ENCODE measurements at places on chromosomes 16 and 17.

- DNase-seq, result no peak
Measured at GRCh38 chr17:3316836-3317235, 18.7 kb upstream of the OR3A1 start.

- no peak for DNase-seq
Measured at GRCh38 chr16:88769617-88770460, 15.2 kb downstream of the PIEZO1 start.

DNA sequence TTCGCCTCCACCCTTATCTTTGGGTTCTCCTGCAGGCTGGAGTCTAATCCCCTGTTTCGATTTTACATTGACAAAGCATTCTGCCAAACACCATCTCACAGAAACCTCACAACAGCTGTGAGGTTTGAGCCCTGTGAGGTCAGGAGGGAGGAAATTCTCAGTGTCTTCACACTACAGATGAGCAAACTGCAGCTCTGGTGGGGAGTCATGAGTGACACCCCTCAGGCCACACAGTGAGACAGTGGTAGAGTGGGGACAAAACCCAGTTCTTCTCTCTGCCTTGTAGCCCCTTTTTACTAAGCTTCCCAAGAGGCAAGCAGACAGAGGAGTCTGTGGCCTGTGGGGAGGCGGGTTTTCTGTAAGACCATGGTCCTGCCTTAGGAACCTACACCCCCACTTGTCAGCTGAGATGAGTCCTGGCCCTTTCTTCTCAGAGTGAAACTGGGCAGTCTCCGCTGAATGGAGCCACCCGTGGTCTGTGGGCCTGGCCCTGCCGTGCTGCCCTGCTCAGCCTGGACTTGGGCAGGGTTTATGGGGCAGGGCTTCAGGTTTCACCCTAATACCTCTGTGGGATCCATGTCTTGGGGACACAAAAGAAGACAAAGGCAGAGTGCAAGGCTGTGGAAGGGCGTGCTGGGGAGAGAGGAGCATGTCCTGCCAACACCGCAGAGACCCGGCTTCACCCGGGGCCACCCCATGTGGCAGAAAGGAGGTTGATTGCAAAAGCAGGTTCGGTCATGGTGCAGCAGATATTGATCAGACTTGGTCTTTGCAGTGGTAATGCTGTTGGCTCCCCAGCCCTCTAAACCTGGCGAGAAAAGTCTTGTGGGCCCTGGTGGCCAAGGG is 59.0 kb downstream of the ABR start:
- no peak for DNase-seq

GRCh38 chr16:14109782-14110727 is 38.9 kb downstream of the MRTFB start:
- DNase-seq, result no peak

DNA sequence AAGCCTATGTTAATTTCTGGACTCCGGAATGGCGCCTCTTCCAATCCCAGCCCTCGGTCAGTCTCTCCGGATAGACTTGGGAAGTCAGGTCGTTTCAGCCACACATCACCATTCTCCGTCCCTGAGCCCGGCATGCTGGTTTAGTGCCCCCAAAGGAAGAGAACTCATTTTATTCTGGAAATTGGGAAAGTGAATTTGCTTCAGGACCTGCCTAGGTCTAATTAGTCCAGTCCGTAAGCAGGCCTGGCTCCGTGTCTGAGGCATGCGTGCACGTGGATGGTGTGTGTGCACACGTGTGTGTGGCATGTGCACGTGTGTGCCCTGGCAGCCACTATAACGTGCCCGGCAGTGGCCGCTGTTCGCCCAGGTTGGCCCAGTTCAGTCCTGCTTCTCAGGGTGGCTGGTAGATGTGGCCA is 77.4 kb downstream of the RPA1 start:
- no peak for DNase-seq

- DNase-seq, result peak; percentile 84
Measured at GRCh38 chr16:23835390-23836077, at the start of gene PRKCB. Gene PRKCB, plus strand, starts transcription at chr16:23835983.

DNA sequence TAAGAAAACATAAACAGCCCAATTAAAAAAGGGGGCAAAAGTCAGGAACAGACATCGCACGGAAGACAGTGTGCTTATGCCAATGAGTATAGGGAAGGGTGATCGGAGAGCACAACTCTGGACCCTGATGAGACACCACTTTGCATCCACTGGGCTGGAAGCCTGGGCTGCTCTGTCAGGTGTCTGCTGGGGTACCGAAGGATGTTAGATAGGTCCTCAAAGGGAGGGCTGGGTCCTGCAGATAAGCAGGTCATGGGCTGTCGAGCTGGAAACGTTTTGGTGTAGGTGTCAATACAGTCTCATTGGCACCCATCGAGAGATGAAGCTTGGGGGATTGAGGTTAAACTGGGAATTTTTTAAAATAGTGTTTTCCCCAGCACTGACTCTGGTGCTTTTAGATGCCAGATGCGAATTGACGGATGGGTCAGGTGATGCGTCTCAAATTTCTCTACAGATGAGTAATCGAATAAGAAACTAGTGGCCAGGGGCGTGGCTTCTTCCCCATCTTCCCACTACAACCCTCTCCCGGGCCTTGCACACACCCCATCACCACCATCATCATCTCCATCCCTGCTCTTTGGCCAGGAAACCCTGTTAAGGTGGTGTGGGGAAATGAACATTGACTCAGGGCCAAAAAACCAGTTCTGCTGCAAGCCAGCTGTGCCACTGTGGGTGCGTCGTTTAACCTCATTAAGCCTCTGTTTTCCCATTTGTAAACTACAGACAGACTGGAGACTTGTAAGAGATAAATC is 47.8 kb upstream of the IRF8 start:
- DNase-seq, result no peak

DNA sequence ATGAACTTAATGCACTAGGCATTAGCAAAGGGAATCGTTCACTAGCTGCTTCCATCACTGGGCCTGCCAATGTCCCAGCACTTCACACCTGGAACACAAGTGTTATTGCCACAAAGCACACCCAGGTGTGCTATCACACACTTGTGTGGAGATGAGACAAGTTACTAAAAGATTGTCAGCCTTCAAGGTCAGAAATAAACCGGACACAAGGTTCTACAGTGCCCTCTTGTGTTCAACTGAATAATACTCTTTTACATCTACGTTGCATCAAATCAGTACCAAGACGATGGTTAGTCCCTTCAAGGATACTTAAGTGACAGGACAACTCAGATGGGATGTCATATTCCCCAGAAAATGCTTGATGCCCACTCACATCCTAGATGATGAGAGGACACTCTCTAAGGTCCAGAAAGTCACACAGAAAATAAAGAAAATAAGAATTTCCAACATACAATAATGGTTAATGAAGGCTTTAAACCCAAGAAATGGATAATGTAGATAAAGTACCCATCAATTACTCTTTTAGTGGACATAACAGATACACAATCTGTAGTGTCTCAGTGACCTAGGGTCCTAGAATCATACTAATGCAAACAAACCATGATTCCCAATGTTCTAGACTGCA is 16.4 kb upstream of the GLG1 start:
- no peak for DNase-seq

DNA sequence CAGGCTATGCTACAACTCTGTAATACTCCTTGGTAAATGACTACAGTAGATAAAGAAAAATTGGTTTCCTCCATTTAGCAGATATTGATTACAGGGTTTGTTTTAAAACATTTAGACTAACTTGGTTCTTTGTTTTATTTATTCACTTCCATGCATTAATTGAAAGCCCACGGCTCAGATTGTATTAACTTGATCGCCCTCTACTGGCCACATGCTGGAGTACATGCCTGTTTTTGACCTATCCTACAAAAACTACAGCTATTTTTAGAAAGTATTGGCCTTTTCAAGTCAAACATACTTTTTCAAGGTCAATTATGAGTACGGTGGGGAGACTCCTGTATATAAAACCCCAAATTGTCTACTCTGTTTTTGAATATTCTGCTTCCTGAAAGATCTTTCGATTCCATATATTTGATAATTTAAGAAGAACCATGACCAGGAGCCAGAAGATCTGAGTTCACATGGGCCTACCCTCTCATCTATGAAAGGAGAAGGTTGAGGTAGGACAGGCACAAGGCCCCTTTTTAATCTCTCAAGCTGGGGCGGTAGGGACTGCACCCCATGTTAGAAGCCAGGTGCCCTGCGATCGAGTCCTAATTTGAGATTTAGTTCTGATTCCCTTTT is 51.8 kb downstream of the CA10 start:
- DNase-seq, result no peak

DNA sequence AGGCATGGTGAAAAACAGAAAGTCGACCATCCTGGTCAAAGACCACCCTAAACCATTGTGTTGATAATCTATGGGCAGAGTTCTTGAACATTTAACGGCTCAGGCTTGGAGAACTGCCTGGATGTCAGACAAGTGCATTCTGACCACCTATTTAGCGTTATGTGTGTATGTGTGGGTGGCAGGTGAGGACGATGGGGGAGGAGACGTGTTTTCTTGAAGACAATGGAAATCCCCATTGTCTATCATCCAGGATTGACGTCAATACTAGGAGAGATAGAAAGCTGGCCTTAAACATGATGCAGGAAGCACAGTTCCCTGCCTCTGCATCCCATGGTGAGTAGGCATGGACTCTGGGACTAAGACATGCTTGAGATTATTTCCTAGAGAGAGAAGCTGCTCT is 157.4 kb upstream of the MAF start:
- DNase-seq, result no peak

- no peak for DNase-seq
Measured at GRCh38 chr17:39848600-39848999, 15.5 kb downstream of the IKZF3 start.

DNA sequence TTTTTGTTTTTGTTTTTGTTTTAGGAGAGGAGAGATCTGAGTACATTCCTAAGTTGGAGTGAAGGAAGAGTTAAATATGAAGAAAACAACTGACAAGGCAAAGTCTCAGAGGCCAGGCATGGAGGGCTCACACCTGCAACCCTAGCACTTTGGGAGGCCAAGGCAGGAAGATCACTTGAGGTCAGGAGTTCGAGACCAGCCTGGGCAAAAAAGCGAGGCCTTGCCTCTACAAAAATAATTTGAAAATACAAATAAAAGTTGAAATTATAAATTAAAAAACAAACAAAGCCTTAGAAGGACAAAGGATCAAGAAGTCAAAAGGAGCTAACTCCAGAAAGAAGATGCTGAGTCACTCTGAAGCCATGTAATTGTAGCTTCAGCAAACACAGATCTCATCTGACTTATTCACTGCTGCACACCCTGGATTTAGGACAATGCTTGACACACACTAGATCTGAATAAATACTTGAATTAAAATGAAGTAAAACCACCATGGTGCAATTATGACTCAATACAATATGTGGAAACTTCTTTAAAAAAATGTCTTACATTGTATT is 9.1 kb downstream of the CEP20 start:
- DNase-seq, result no peak

DNA sequence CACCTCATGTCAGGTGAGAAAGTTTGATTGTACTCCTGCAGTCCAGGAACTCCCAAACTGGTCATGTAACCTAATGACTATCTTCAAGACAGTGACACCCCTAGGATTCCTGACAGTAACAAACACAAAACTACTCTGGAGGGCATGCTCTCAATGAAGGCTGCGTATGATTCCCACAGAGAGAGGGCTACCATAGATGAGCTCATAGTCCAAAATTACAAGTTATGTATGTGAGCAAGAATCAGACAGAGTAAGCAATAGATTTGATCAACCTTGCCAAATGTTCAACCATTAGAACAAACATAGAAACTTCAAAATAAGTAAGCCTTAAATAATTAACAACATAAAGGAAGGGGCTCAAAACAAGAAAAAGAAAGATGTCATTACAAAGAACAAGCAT is 158.1 kb downstream of the COPRS start:
- DNase-seq, result no peak
